ENCODE measurements at places on chromosomes 4 and X.
A peak's percentile ranks its signal among the peaks of the same experiment; 100 is the strongest.

DNA sequence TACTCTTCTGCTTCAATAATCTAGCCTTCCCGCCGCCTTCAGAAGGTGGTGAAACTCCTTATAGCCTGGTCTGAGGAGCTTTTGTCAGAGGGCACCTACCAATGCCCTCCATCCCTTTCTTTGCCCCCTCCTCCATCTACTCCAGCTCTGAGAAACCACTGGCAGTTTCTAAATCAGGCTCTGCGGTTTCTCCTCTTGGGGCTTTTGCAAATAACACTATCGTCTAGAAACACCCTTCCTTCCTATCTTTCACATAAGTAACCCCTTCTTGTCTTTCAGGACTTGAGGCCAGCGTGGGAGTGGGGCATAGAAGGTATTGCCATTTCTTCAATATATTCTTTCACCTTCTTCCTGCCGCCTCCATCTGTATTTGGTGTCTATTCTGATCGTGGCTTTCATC lies 1.2 kb upstream of the EFHC2 start:
- DNase-seq, result no peak

GRCh38 chr4:84381759-84382158 lies 117.3 kb downstream of the NKX6-1 start:
- no peak for DNase-seq

- DNase-seq, result no peak
Measured at GRCh38 chr4:121654738-121655137, 42.0 kb downstream of the ANXA5 start.

DNA sequence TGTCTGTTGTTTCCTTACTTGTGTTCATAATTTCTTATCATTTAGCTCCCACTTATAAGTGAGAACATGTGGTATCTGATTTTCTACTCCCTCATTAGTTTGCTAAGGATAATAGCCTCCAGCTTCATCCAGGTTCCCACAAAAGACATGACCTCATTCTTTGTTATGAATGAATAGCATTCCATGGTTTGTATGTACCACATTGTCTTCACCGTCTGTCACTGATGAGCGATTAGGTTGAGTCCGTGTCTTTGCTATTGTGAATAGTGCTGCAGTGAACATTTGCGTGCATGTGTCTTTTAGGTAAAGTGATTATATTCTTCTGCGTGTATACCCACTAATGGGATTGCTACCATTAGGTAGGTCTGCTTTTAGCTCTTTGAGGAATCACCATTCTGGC lies 624.3 kb upstream of the EPHA5 start:
- no peak for DNase-seq

DNA sequence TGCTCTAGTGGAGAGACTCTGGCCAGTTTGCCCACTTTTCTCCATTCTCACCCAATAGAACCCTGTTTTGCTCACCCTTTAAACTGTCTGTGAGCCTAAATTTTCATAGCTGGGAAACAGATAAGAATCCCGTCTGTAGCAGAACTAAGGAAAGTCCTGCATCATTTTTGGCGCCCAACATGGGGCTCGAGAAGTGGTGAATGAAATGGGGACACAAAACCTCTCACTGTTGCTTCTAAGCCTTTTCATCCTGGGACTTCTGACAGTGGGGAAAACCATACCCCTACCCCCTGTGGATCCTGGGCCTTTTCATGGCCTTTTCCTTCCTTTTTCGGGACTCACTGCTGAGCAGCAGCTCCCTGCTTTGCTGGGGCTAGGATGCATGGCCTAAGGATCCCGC lies 189.9 kb downstream of the INPP4B start:
- DNase-seq, result peak; percentile 28

DNA sequence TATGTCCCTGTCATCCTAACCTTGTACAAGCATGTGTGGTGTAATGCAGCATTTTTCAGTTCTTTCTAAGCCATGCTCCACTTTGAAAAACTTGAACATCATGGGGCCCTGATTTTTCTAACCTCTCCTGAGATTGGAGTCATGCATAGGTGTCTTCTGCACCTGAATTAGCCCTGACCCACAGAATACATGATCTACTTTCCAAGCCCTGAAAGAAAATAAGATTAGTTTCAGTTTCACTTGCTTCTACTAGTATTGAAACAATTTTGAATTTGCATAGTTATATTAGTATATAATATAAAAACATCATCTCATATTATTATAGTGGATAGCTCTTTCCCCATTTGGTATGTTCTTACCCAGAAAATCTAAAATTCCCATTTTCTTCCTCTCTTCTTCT lies 178.2 kb downstream of the HS3ST1 start:
- no peak for DNase-seq

- DNase-seq, result peak; percentile 7
Measured at GRCh38 chrX:15336023-15336413, 695 bp upstream of the PIGA start.

GRCh38 chr4:174131901-174132300 lies 151.6 kb downstream of the FBXO8 start:
- DNase-seq, result no peak

DNA sequence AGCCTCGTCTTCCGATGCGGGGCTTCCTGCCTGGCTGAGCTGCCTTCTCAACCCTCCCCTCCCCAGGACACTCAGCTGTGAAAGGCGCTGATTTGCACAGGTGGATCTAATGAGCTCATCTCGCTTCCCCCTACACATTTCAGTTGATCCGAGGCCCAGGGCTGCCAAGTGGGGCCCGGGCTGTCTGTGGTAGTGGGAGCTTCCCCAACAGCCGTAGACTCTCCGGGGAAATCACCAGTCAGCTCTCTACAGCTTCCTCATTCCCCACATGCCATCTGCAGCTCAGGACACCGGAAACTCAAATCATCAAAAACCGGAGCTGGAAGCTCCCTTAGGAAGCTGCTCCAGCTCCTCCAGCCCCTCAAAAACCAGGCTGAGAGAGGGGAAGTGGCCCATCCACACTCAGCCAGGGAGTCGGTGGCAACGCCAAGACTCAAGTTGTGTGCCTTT lies 56.2 kb downstream of the SMIM20 start:
- no peak for DNase-seq

- DNase-seq, result no peak
Measured at GRCh38 chr4:86856896-86857295, 7.7 kb upstream of the SLC10A6 start.

- no peak for DNase-seq
Measured at GRCh38 chrX:56221101-56221500, 11.1 kb upstream of the KLF8 start.

DNA sequence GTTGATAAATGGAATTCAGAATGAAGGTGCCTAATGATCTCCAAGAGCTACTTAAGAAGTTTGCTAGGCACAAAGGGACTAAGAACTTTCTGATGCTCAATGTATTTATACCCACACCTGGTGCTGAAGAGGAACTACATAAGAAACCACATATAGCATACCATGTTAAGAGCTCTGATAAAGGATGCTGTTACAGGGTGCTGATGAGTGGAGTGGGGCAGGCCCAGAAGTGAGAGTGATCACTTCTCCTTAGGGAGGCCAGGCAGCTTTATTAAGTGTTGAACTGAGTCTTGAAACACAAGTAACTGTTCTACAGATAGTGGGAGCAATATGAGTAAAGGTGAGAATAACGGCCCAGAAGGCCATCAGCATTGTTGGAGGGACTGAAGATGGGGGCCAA lies 68.3 kb upstream of the CHRDL1 start:
- no peak for DNase-seq

GRCh38 chrX:40897718-40898270 lies 162.5 kb upstream of the MED14 start:
- DNase-seq, result no peak

GRCh38 chrX:71302461-71303213 lies 1.1 kb downstream of the ITGB1BP2 start:
- no peak for DNase-seq

GRCh38 chr4:35506161-35506560 lies 738.2 kb downstream of the ARAP2 start:
- DNase-seq, result no peak

DNA sequence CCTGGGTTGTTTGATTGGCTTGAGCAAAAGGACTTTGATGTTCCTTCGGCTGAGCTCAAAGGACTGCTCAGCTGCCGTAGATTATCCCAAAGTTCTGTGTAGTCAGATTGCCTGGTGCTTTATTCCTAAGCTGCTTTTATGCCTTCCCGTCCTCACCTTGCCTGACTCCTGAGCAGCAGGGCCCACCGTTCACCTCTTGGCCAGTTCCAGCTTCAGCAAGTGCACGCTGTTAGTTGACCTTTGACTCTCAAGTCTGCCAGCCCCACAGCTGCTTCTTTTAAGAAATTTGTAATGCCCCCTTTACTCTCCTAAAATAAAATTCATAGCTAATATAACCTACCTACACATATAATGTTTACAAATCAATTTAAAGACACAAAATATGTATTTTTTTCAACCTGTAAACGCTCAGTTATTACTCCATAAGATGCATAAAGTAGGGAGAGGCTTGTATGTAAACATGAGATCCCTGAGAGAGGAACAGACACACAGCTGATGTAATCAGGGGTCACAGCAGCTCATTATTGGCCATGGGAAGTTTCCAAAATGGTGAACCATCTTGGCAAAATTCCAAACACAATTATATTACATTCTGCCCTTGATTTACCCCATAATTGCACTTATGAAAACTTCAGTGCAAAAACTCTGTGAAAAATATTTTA lies 28.6 kb downstream of the UCHL1 start:
- DNase-seq, result no peak

DNA sequence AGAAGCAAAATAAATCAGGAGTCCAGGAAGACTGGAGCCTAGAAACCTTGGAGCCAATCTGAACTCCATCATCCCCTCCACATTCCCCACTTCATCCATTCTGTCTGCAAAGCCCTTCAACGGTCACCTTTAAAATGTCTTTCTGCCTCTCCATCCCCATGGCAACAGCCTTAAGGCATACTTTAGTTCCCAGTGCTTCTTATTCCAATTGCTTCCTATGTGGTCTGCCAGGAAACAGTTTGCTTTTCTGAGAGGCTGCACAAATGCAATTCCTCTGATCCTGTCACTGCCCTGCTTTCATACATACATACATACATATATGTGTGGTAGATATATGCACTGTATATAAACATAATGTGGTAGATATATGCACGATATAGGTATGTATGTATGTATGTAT lies 786 bp upstream of the MAGEH1 start:
- no peak for DNase-seq

GRCh38 chr4:163072222-163072621 lies 94.5 kb downstream of the NAF1 start:
- no peak for DNase-seq

- no peak for DNase-seq
Measured at GRCh38 chr4:121280425-121280824, 100.4 kb downstream of the QRFPR start.

GRCh38 chr4:16659079-16659478 lies 239.4 kb downstream of the LDB2 start:
- DNase-seq, result peak; percentile 45

DNA sequence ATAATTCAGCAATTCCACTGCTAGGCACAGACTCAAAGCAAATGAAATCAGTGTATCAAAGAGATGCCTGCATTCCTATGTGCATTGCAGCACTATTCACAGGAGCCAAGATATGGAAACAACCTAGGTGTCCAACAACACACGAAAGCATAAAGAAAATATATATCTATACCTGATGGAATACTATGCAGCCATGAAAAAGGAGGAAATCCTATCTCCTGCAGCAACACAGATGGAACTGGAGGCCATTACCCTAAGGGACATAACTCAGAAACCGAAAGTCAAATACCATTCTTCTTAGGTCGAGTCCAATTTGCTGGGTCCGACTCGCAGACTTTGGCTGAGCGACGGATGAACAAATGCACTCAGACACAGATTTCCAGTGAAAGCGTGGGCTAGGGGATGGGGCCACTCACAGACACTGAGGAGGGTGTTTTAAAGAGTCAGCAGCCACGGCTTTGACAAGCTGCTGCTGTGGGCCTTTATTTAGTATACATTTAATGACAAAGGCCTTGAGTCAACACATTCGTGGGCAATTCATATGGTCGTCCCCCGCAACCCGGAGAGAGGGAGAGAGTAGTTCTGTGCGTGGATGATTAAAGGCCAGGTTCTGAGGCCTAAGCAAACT lies 93.8 kb downstream of the DHRSX start:
- no peak for DNase-seq

- DNase-seq, result peak; percentile 41
Measured at GRCh38 chrX:101708163-101708562, 48.5 kb upstream of the ARMCX2 start.

- peak; percentile 29 for DNase-seq
Measured at GRCh38 chr4:152045807-152046571, 285.2 kb upstream of the GATB start.

DNA sequence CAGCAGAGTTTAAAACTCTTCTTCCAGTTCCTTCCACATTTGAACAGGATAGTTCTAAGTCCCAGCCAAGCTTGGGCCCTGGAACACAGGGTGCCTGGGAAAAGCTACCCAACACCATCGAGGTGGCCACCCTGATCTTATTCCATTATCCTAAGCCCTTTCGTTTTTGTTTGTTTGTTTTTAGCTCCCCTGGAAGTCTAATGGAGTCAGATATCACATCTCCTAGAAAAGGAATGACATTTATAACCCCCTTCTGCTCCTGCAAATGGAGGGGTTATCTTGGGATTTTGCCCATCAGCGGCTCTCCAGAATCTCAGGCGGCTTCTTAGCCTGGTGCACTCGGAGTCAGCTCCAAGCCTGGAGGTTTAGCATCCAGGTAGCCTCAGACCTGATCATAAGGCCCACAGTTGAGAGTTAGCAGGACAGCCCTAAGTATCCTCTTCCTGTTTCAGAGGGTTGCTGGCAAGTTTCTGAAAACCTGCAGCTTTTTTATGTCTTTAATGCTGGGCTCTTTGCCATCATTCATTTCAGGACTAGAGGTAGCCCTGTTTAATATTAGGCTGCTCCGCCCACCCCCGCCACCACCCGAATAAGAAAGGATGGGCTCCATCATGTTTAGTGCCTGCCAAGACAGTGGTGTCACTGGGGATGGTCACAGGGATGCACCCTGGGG lies 230.0 kb upstream of the LNX1 start:
- DNase-seq, result no peak

- DNase-seq, result no peak
Measured at GRCh38 chrX:95875661-95876060, 809.0 kb upstream of the DIAPH2 start.

DNA sequence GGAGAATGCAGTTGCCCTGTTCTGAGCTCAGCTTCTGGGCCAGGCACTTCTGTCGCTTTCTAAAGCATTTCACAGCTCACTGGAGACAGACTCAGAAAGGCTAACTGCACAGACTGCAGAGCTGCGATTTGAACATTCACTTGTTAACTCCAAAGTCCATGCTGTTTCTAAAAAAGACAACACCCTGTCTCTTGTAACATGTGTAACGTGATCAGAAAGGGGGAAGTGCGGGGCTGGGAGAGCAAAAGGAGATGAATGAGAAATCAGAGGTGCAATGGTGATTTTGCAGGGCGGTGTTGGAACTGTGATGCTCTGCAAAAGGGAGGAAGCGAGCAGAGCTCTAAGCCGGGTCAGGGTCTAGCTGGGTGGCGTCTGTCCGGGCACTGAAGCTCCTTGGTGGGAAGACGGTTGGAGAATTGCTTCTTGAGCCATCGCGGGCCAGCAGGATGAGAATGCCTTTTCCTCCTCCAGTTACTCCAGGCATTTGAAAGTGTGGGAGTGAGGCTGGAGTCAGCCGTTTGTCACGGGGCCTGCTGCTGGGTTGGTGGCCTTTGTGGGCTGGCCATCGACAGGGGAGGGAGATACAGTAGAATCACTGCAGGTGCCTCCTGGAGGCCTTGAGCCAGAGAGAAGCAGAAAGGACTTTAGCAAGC lies 20.3 kb downstream of the TBC1D14 start:
- DNase-seq, result no peak

- DNase-seq, result peak; percentile 15
Measured at GRCh38 chr4:104393655-104394324, 100.9 kb downstream of the CXXC4 start.
